ENCODE measurements at places on chromosomes 7 and 10.

GRCh38 chr10:122140941-122141623 is 130.0 kb upstream of the BTBD16 start:
- no peak for DNase-seq

DNA sequence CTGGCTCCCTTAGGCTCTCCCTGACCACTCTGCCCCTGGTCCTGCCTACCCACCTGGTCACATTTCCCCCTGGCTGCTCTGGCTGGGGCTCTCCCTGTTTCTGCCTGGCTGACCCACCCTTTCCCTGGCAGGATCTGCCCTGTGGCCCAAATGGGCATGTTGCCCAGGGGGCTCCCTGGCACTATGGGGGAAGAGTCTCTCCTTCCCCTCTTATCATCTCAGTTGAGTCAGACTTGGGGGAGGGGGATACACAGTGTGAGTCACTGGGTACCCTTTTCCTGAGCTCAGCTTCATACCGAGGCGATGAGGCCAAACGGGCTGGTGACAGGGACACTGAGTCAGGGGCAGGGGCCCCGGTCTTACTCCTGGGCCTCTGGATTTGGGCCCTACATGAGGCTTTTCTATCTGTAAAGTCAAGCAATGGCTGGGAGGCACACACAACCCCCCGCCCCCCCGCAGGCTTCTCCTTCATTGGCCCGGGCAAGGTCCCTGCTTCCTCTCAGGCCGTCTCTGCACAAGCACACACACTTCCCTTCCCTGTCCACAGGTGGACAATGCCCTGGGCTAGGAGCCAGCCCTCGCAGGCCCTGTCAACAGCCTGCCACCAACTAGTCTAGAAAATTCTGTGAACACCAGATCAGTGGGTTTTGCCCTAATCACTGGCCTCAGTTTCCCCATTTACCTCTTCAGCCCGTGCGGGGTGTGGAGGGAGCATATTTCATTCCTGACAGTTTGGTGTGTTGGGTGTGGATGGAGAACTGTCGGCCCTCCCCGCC is 627 bp upstream of the FLNC start:
- no peak for DNase-seq

GRCh38 chr7:16512097-16512496 is 14.5 kb upstream of the LRRC72 start:
- no peak for DNase-seq

- DNase-seq: no peak
These were observed 293.1 kb downstream of the CDK14 start for GRCh38 chr7:90889210-90889609.

GRCh38 chr10:110730345-110731050 is 86.4 kb downstream of the RBM20 start:
- DNase-seq: no peak

GRCh38 chr10:122252805-122253204 is 18.3 kb upstream of the BTBD16 start:
- no peak for DNase-seq

DNA sequence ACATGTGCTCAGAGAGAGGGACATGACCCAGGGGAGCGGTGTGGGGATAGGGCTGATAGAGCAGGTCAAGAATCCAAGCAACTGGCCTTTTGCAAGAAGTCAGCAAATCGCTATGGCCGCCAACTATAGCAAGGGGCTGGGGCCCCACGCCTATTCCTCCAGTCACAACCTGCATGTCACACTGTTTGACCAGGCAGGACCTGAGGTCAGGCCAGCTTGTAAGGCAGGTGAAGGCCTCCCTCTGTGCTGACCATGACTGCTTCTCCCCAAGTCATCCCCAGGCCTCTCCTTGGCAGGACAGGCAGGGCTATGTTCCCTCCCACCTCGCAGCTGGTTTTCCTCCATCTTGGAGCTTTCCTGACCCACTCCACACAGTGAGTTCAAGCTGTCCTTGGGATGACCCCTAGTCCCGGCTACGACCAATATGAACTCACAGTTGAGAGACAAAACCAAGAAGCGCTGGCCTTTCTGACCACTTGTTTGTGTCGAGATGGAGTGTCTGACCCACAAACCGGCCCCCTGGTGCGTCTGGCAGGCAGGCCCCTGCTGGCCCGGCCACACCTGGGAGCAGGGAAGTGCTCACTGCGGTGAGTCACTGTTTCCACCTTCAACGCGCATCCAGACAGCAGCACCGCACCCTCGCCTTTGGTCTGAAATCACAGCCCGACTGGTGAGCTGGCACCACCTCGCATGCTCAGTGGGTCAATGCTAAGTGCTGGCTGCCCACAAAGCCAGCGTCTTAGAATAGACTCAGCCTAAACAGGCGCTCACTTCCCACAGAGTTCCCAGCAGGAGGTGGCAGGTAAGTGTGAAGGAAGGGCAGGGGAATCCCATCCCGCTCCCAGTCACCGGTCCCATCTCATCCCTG is 81.4 kb downstream of the VWA2 start:
- DNase-seq: no peak

DNA sequence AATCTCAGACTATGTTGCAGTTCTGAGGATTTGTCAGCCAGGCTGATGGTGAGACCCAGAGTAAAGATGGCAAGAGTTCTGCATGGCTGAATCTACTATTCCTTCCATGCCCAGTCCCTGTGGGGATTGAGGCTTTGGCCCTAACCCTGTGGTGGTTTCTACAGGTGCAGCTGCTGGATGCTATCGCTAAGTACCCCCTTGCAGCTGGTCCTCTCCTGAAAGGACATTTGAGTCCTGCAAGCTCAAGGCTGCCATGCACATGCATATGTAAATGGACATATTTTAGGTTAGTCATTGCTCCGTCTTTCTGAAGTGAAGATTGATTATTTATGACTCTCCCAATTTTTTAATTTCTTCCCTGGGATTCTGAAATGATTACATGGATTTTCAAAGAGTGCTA is 1122.2 kb upstream of the CELF2 start:
- no peak for DNase-seq

DNA sequence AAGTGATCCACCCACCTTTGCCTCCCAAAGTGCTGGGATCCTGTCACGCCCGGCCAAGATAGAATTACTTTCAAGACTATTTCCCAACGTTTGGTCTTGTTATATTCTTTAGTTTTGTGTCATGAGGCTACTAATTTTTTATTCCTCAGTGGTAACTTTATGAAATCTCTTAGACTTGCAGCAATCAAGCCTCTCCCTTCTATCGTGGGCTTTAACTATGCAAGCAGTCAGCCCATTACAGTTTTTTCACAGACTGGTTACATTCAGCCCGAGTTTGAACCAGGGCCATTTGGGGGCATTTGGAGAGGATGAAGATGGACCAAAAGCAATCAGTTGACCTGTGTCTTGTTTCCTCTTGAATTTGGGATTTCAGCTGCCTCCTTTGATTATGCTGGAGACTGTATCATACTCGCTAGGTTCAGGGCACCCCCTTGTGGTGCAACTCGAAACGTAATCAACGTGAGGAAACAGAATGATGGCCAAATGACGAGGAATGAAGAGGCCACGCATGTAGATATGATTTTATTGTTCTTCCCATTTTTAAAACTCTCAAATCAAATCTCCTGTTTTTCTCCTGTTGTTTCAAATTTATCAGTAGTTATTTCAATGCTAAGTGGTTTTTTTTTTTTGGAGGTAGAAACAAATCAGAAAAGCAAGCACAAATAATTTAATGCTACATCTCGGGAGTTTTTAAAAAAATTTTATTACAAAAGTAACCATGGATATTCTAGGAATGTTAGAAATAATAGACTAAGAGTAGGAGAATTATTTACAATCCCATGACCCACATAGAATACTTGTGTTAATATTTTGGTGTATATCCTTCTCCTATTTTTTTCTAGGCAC is 151.6 kb downstream of the KIAA1217 start:
- DNase-seq: no peak

- no peak for DNase-seq
These were observed 98.6 kb downstream of the CCDC3 start for GRCh38 chr10:12902851-12903358.

DNA sequence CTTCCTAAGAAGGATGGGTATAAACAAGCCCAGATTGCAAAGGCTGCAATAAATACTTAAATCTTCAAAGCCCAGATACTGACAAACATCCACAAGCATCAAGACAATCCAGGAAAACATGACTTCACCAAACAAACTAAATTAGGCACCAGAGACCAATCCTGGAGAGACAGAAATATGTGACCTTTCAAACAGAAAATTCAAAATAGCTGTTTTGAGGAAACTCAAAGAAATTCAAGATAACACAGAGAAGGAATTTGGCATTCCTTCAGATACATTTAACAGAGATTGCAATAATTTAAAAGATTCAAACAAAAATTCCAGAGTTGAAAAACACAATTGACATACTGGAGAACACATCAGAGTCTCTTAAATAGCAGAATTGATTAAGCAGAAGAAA is 23.0 kb downstream of the GSDME start:
- DNase-seq: no peak

DNA sequence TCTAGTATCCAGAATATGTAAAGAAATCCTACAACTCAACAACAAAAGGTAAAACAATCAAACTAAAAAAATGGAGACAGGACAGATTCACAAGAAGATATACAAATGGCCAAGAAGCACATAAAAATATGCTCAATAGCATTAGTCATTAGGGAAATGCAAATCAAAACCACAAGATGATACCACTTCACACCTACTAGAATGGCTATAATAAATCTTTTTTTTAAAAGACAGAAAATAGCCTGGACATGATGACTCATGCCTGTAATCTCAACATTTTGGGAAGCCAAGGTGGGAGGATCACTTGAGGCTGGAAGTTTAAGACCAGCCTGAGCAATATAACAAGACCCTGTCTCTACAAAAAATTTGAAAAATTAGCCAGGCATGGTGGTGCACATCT is 27.9 kb upstream of the CHCHD3 start:
- DNase-seq: no peak

- DNase-seq: no peak
These were observed 398.5 kb downstream of the PCDH15 start for GRCh38 chr10:54402576-54402975.

DNA sequence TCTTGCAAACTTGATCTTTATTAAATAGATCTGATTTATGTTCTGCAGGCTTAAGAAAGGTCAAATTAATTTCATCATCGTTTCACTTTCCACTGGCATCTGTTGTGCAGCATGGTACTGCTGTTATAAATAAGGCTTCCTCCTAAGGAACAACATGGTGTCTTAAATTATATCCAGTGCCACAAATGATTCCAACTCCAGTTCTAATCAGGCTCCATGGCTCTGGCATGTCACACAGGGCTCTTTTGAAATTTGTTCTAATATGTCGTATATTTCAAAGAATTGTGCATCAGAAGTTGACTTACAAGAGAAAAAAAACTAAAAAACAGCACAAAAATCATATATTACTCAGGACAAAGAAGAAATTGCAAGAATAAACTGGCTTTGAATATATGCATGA is 1090.8 kb upstream of the CELF2 start:
- no peak for DNase-seq

DNA sequence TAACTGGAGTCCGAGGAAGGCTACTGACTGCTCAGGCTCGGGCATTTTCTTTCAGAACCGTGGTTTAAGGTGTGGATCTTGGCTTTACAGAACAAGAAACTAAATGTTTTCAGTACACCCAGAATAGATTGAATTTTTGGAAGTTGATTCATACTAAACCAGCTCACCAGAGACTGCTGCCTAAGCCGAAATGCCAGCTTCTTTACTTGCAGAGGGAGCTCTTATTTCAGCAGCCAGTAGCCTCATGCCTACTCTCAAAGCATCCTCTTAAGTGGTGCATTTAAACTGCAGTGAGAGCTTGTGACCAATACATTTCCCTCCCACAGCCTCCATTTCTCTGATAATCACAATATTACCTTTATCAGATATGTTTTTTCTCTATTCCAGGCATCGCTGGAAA is 615.1 kb downstream of the SUGCT start:
- no peak for DNase-seq

DNA sequence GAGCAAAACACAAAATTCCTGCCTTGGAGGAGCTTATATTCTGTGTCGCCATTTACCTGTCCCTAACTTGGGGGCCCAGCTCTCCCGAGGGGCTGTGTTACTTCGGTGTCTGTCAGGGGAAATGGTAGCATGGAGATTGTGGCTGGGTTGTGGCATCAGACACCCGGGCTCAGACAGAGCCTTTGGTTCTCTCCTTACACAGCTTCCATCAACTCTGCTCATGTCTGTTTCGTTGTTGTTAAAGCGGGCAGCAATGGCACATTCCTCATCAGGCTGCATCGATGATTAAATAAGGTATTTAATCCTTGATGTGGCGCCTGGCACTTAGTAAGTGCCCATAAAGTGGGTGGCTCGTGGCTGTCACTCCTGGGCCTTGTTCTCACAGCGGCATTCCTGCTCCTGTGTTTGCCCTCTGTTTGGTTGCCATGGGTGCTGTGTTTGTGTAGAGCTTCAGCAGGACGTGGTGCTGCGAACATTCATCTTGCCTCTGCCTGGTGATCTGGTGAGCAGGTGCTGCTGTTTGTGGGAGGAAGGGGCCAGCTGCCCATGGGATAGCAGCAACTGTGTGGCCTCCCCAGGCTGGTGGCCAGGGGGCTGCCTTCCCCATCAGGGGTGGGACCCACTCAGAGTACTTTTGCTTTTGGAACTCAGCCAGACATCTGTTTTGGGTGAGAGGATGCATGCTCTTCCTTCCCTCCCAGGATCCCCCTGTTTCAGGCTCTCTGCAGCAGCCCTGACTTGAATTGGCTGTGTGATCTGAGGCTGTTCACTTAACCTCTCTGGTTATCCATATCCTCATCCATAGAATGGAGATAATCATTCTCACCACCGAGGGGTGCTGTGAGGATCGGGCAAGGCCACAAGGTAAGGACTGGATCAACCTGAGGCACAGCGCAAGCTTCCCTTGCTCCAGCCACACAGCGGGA is 207.2 kb upstream of the SVIL start:
- DNase-seq: no peak

DNA sequence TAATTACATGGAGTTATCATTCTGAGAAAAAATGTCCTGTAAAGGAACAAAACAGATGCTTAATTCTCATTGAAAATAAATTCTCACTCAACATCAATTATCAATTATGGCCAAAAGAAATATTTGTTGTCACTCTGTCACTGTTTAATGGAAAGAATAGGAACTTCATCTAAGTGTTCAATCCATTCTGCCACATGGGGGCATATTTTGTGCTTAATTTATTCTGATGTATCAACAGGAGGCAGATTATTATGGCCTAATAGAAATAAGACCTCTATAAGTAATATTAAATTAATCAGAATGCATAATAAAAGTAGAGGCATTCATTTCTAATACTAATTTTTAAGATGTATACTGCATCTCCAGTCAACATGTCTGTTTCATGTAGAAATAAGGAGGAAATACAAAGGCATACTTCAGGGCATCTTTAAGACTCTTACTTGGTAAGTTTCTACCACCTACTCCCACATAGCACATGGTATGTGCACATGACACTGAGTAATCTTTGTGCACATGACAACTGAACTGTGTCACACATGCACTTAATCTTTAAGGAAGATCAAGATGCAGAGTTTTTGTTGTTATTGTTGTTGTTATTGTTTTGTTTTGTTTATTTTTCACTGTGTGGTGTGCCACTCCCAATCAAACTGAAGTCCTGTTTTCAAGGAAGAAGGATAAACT is 420.4 kb upstream of the SEMA3A start:
- no peak for DNase-seq

GRCh38 chr7:4700577-4701235 is 18.6 kb downstream of the FOXK1 start:
- DNase-seq: no peak

Measured in cerebellar nuclear complex (tissue), 1 donor.